Adipocyte (in vitro differentiated cells): ENCODE measurements at places on chromosomes 6 and 20.
A peak's percentile ranks its signal among the peaks of the same experiment; 100 is the strongest.

GRCh38 chr20:52275181-52275691, 83.7 kb upstream of the ZFP64 start:
- DNase-seq = no peak

GRCh38 chr20:59525500-59526241, 78.7 kb upstream of the PHACTR3 start:
- DNase-seq = peak; percentile 78

- DNase-seq = peak; percentile 59
Observed at GRCh38 chr6:48084201-48084600, 26.8 kb downstream of the PTCHD4 start.

DNA sequence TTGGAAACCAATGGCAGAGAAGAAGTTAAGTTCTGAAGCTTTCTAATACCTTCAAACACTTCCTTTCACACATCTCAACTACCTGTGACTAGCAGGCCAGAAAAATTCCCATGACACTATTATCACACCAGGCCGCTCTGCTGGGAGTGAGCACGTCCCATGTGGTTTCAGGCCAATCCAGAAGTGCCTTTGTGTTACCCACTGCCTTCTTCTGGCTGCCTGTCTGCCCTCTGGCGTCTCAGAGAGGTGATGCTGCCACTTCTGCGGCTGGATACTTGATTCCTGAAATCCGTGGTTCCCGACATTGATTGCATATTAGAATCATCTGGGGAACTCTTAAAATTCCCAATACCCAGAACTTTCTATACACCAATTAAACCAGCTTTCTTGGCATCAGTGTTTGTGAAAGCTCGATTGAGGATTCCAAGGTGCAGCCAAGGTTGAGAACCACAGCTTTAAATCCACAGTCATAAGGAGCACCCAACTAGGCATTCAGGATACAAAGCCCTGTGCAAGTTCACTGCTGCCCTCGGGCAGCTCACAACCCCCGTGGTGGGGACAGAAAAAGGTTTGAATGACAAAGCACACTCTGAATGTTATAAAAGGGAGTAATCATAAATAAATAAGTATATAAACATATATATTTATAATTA, 65.6 kb downstream of the STMND1 start:
- peak; percentile 34 for DNase-seq

GRCh38 chr6:69848552-69848951, 17.8 kb upstream of the COL19A1 start:
- no peak for DNase-seq

DNA sequence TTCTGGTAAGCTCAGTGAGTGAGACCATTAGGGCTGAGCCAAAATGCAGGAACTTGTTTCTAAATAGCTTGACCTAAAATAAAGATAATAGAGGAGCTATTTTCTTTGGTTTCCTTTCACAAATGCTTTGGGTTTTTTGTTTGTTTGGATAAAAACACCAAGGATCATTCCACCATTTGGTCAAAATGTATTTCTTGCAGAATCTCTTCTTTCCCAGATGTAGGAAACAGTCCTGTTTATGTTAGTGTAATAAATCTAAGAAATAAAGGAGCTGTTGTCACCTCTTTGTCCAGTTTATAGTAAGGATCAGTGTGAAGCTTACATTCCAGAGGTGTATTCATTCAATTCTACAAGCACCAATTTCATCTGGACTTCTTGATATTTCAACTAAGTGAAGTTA, 297.8 kb downstream of the GJA1 start:
- DNase-seq = peak; percentile 26

DNA sequence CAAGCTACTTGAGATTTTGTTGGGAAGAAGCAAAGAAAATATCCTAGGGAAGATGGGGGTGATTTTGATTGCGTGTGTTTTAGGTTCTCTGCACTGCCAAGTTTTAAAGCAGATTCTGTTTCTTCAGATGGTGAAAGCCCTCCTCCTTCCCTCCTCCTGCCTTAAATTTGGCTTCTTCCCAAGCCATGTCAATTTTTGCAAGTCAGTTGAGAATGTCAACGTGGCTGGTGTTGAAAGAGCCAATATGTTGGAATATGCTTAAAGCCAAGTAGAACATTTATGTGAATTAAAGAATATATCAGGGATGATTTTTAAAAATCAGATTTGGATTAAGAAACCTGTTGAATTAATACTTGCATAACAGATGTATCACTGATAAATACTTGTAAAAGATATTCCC, 270.8 kb downstream of the ARID1B start:
- peak; percentile 74 for DNase-seq

DNA sequence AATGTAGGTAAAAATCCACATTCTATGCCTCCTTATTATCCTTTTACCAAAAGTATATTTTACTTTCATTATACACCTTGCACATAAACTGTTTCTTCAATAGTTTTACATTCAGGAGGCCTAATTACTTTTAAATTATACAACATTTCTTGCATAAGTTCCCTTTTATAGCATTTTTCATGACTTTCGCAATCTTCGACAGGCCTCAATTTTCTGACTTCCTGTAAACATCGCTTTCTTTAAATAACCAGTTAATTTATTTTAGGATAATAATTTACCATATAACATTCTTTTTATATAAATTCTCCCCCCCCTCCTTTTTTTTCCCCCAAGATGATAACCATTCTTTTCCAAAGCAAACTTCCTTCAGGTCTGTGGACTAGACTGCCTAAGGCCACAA, 9.2 kb downstream of the SLC35A1 start:
- DNase-seq = peak; percentile 18

DNA sequence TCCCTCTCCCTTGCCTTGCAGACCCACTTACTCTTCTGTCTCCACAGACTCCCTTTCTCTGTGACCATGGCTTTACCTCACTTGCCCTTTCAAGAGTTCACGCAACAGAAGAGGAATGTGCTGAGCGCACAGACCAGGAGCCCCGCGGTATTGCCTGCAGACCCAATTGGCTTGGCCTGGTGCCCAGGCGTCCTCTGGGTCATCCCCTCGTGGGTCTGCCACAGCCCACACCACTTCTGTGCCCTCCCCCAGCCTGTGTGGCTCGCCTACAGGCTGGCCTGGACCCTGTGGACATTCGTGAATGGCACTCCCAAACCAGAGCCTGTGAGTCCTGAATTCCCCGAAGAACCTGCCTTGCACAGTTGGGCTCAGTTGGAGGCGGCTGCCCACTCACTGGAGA, 15.3 kb upstream of the NINL start:
- no peak for DNase-seq

DNA sequence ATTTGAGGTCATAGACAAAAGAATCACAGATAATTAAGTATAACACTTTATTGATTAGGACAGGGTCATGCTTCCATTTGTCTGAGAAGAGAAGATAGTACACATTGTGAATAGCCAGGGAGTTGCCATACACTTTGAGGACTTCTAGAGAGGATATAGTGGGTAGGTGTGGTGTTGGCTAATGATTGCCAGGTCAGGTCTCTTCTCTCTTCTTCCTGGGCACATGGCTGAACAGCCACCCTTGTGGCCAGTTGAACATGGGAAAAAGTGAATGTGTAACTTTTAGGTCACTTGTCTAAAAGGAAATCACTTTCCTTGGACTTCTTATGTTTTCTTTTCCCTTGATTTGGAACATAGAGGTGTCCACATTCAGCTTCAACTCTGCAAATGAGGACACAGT, 772.1 kb upstream of the MAP3K7 start:
- no peak for DNase-seq

DNA sequence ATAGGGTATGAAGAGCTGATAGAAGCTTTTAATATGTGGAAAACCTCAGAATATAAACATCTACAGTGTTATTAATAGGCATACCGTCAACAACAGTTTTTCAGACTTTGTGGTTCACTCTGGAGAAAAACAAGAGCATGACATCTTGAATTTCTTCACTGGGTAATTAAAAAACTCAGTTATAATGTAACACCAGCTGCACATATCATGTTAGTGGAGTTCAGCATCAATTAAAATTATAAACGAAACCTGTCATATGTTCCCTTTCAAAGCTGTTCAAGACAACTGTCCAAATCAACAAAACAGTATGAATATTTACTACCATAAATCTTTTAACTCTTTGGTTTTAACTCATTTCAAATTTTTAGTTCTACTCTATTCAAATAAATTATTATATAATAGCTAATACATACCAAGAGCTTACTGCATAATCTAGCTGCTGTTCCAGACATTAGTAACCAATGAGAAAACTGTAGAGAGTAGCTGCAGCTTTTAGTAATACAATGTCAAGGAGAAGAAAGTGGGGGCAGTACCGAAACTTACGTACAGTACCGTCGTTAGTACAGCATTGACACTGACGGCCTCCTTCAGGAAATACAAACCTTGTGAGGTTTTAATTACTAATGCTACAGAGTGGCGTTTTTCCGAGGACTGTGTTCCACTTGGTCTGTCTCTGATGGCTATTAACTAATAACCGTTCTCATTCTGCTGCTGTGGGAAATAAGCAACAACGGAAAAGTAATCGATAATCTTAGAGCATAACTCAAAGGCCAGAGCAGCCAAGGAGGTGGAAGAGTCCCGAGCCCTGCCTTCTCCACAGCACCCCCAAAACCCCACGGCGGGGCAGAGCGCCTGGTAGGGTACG, 532 bp upstream of the PM20D2 start:
- DNase-seq = peak; percentile 50

GRCh38 chr6:125798734-125799508, 8.2 kb downstream of the NCOA7 start:
- DNase-seq = no peak
